Effector memory CD4-positive, alpha-beta T cell (primary cell): ENCODE measurements at places on chromosomes 1 and 21.

- no peak for DNase-seq
Measured at GRCh38 chr1:162676087-162676486, 43.8 kb downstream of the DDR2 start.

GRCh38 chr1:2999571-2999970, 21.7 kb upstream of the ACTRT2 start:
- no peak for DNase-seq

DNA sequence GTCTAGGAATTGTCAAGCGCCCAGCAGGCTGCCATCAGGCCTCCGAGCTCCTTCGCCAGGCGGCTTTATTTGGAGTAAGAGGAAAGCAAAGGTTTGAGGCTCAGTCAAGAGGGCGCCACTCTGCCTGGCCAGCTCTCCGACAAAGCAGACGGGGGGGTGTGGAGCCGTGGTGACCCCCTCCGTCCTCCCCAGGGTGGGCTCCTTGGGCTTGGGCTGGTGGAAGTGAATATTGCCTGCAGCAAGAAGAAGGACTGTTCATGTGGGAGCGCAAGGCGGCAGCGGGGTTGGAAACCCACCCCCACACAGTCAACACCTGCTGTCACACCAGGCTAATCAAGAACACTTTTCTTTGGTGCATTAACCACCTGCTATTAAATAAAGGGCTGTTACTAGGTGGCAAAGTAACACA, 14.6 kb downstream of the EPHX1 start:
- no peak for DNase-seq

DNA sequence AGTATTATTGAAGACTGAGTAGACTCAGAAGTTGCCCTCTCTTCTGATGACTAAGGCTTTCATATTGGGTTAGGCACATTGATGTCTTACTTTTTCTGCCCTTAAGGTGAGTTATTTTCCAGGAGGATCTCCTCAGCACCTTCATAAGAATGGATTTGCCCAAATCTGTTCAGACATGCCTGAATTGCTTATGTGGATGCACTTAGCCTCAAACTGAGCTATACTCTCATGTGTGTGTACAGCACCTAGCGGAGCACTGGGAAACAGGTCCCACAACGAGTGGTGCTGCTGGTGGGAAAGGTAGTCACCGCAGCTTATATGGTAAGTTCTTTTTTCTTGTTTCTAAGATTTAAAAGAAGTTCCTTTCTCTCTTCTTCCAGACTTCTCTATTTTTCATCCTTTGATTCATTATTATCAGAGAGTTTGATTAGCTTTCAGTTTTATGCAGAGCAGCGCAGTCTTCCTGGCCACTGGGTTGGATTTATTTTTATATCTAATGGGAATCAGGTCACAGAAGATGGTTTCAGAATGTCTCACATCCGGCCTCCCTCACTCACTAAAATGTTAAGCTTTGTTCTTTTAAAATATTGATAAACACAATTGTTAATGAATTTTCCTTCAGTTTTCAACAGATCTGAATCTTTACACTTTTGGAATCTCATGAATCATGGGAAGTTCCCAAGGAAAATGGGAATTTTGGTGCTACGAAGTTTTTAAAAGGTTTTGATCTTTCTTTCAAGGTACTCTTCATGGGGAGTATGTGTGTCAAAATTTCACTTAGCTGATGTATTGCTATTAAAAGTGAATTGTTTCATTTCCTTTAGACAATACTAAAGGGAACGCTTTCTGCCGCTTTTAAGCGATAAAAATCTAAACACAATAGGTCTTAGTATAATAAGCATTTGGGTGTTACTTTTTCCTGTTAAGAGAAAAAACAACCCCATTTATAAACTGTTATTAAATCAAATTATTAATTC, 58.5 kb downstream of the EXTL2 start:
- no peak for DNase-seq

GRCh38 chr1:7525338-7526063, 245.6 kb upstream of the VAMP3 start:
- DNase-seq, result no peak

DNA sequence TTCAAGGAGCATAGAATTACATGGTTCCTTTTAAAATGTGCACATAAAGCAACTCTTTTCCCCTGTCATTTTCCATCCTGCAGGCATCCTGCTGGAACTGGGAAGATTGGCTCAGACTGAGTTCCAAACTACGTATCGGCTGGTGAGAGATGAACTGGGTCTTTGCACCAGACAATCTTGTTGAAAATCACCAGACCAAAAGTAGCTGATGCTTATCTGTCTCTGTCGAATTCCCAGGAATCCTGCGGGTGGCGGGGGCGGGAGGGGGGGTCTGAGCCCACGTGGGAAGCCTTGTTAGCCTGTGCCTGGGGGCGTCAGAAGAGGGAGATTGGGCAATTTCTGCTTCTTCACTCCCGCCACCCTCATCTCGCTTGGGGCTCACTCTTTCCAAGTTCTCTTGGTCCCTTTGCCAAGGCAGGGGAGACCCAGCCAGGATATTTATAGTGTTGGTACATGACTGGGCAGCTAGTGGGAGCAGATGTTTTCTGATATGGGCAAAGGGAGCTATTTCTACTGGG, 90.1 kb upstream of the SLC25A33 start:
- DNase-seq, result no peak

- no peak for DNase-seq
Measured at GRCh38 chr21:38139380-38140168, 117.2 kb upstream of the KCNJ15 start.

DNA sequence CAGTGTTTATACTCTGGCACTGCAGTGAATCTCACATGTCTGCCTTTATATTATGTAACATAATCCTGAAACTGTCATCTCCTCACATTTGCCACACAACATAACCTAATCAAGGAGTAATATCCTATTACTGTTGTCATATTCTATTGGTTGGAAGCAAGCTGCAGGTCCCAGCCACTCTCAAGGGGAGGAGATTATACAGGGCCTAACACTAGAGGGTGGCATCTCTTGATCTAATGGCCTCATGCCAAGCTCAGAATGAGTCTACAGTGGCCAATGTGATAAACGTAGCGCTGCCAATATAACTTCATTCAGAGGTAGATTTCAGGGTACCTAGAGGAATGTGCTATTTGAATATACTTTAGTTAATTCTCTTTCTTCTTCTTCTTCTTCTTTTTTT, 166.8 kb downstream of the BACH1 start:
- DNase-seq, result no peak

GRCh38 chr1:97061604-97062003, 340.0 kb downstream of the PTBP2 start:
- no peak for DNase-seq

GRCh38 chr1:233543338-233544255, 70.3 kb upstream of the KCNK1 start:
- DNase-seq, result no peak

DNA sequence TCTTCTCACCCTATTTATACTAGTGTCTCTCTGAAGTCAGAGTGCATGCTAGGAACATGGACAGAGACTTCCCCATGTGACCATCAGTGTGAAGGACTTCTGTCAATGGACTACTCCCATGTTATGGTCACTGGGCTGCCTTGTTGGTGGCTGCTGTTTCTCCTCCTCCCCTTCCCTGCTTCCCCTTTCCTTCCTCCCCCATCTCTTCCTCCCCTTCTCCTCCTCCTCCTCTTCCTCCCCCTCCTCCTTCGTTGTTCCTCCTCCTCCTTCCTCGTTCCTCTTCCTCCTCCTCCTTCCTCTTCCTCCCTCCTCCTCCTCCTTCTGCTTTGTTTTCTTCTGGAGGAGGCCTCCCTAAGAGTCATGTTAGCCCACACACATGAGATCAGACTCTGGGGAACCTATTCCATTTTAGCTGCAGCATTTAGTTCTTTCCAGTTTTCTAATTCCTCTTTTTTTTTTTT, 35.8 kb downstream of the IER5 start:
- DNase-seq, result no peak

- DNase-seq, result no peak
Measured at GRCh38 chr1:113353580-113353979, 36.7 kb upstream of the MAGI3 start.

GRCh38 chr1:39258146-39258924, 53.8 kb downstream of the MACF1 start:
- peak; percentile 57 for DNase-seq

- DNase-seq, result no peak
Measured at GRCh38 chr1:3305156-3305555, 149.3 kb upstream of the ARHGEF16 start.

GRCh38 chr1:73197972-73198371, 915.6 kb upstream of the NEGR1 start:
- no peak for DNase-seq

- no peak for DNase-seq
Measured at GRCh38 chr1:76939050-76939816, 72.0 kb downstream of the ST6GALNAC5 start.

DNA sequence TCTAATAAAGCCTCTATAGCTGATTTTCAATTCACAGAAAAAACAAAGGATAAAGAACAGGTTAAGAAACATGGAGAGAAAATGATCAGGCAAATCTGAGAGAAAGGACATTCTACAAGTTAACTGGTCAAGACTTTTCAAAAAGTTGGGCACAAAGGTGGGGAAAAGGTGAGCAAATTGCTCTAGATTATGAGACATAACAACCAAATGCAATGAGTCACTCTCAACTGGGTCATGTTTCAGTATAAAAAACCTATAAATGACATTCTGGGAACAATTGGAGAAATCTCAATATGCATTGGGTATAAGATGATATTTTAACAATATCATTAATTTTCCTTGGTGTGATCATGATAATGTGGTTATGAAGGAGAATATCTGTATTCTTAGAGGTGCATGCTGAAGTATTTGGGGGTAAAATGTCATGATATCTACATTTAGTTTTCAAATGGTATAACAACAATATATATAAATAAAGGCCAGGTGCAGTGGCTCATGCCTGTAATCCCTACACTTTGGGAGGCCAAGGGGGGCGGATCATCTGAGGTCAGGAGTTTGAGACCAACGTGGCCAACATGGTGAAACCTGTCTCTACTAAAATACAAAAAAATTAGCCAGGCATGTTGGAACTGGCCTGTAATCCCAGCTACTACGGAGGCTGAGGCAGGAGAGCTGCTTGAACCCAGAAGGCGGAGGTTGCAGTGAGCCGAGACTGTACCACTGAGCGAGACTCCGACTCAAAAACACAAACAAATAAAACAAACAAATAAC, 27.0 kb downstream of the ANKRD13C start:
- no peak for DNase-seq

DNA sequence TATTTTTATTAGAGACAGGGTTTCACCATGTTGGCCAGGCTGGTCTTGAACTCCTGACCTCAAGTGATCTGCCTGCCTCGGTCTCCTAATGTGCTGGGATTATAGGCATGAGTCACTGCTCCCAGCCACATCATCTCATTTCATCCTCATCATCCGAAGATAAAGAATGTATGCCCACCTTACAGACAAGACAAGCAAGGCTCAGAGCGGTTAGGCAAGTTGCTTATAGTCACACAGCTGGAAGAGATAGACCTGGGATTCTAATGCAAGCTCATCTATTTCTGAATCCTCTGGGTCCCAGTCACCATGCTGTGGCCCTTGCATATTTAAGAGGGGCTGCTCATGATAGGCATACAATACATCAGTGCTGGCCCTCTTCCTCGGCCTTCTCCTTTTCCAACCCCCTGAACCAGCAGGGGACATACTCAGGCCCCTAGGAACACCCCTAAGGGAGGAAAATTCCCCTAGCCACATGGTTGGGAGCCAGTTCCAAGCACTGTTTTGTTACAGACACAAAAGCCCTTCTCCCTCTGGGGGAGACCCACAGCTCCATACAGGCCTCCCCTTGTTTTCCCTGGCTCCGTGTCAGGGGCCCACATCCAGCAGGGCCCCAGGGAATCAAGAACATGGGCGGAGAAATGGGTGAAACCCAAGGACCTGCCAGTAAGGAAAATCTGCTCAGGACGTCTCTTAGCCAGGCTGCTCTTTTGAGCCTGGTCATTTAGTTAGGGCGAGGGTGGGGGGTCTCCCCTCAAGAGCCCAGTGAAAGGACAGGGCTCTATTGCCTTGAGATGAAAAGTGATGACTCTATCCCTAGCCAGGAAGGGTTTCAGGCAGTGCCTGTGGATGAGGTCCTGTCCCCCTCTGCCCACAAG, 6.9 kb downstream of the CSRP1 start:
- DNase-seq, result no peak

DNA sequence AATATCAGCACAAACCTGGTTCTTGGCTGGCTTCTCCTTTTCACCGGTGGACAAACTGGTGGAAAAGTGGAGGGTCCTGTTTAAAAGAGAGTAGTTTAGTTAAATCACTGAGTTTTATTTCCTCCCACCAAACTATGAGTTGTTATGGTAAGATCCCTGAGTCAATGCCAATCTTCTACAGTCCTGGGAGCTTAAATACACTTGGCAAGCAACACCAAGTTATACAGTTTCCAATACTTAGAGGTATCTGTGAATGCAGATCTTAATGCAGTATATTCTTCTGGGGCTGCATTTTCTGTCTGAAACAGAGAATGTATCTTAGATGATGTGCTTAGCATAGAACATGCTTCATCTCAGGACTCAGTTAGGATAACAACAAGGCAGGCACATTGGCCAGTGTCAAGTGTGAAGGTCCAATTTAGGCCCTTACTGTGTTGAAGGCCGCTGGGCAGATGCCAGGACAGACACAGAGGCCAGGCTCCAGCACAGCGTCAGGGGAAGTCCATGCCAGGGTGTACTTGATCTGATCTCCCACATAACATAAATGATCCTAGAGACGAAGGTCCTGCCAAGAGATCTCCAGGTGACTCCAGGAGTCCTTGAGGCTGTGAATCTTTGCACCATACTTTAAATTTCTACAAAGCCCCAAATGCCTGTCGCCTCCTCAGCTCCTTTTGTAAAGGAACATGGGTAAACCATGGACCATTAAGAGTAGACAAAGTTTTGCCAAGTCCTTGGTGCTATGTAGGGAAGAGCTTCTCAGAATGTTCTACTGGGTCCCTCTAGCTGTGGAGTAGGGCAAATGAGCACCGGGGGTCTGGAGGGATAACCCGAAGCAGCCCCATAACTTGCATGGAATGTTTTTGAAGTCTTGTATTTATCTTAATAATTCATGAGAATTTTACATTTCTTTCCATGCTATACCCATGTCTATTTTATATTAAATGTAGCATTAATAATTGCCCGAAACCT, 76.8 kb downstream of the KCNJ15 start:
- no peak for DNase-seq

DNA sequence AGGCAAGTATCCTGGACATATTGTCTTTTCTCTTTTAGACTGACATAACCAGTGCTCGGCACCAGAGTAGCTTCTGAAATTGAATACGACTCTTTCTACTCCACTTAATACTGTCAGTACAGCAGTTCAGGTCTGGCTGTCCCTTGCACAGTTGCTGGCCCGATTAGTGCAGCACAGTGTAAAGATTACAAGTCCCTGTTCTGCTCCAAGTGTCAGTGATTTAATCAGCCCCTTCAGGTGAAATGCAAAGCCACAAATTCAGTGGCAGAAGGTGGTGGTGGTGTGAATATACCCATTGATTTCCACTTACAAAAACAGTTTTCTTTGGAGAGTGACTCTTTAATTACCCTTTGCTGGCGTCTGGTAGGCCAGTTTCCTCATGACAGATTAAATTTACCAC, 545.4 kb downstream of the ADGRL2 start:
- no peak for DNase-seq

DNA sequence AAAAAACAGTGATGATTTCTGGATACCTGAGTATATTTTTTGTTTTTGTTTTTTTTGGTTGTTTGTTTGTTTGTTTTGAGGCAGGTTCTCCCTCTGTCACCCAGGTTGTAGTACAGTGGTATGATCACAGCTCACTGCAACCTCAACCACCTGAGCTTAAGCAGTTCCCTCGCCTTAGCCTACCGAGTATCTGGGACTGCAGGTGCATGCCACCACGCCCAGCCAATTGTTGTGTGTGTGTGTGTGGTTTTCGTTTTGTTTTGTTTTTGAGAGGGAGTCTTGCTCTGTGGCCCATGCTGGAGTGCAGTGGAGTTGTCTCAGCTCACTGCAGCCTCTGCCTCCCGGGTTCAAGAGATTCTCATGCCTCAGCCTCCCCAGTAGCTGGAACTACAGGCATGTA, 55.3 kb upstream of the RCC1 start:
- no peak for DNase-seq

GRCh38 chr21:40465382-40465781, 381.6 kb downstream of the DSCAM start:
- DNase-seq, result no peak
